ENCODE measurements at places on chromosomes 3 and 15. TPM values are rescaled to one million over a fixed set of nuclear protein-coding genes. Genes with fewer than 3 reads are reported as not detected.

Gene SLC51B
- total RNA-seq, result not detected

Gene PPARG
- total RNA-seq, result 16.6 TPM

Gene SLC15A2
- 1.2 TPM for total RNA-seq

Gene SLC6A20
- not detected for total RNA-seq

Gene CCR3
- total RNA-seq, result not detected

Gene TMCO5A
- total RNA-seq, result not detected

Gene FETUB
- total RNA-seq, result not detected

Gene CFAP44
- 2.2 TPM for total RNA-seq

Gene GPD1L
- total RNA-seq, result 5.7 TPM

Gene CHDH
- total RNA-seq, result under 0.01 TPM

Gene TMEM158
- total RNA-seq, result 39.8 TPM

Gene GOLGA6L1
- total RNA-seq, result not detected

Gene SLC12A1
- not detected for total RNA-seq
